ENCODE measurements at places on chromosomes 7 and 10. TPM values are rescaled to one million over a fixed set of nuclear protein-coding genes. Genes with fewer than 3 reads are reported as not detected.

SERPINE1 gene
- 0.12 TPM for polyA plus RNA-seq

SLC18A2 gene
- polyA plus RNA-seq, result 0.05 TPM

ABCB1 gene
- 6.1 TPM for polyA plus RNA-seq

ERVW-1 gene
- polyA plus RNA-seq, result not detected

PTER gene
- polyA plus RNA-seq, result not detected

JCAD gene
- 2.3 TPM for polyA plus RNA-seq

PRKAR2B gene
- 297 TPM for polyA plus RNA-seq

BNIP3 gene
- 95.9 TPM for polyA plus RNA-seq

EDRF1 gene
- 54.1 TPM for polyA plus RNA-seq

PGAM2 gene
- not detected for polyA plus RNA-seq

TMEM178B gene
- polyA plus RNA-seq, result 40.7 TPM

GRM8 gene
- polyA plus RNA-seq, result 1.5 TPM

FAM25A gene
- polyA plus RNA-seq, result not detected

LRRD1 gene
- 2.7 TPM for polyA plus RNA-seq

TMEM225B gene
- polyA plus RNA-seq, result 3.6 TPM

PITRM1 gene
- 62.2 TPM for polyA plus RNA-seq

CPEB3 gene
- polyA plus RNA-seq, result 20.0 TPM

SSC4D gene
- not detected for polyA plus RNA-seq
